ENCODE measurements at places on chromosomes 3 and 15. TPM values are rescaled to one million over a fixed set of nuclear protein-coding genes. Genes with fewer than 3 reads are reported as not detected.

The SLC51A gene
- total RNA-seq = not detected

The SKOR1 gene
- total RNA-seq = 1.6 TPM

The PCOLCE2 gene
- total RNA-seq = 5.9 TPM

The ARNT2 gene
- 1.8 TPM for total RNA-seq

The GP5 gene
- not detected for total RNA-seq

The THAP10 gene
- total RNA-seq = 1.2 TPM

The PLXNA1 gene
- 56.8 TPM for total RNA-seq

Measured in suprapubic skin (tissue), 4 donors.